ENCODE measurements at places on chromosomes 3 and 15.

DNA sequence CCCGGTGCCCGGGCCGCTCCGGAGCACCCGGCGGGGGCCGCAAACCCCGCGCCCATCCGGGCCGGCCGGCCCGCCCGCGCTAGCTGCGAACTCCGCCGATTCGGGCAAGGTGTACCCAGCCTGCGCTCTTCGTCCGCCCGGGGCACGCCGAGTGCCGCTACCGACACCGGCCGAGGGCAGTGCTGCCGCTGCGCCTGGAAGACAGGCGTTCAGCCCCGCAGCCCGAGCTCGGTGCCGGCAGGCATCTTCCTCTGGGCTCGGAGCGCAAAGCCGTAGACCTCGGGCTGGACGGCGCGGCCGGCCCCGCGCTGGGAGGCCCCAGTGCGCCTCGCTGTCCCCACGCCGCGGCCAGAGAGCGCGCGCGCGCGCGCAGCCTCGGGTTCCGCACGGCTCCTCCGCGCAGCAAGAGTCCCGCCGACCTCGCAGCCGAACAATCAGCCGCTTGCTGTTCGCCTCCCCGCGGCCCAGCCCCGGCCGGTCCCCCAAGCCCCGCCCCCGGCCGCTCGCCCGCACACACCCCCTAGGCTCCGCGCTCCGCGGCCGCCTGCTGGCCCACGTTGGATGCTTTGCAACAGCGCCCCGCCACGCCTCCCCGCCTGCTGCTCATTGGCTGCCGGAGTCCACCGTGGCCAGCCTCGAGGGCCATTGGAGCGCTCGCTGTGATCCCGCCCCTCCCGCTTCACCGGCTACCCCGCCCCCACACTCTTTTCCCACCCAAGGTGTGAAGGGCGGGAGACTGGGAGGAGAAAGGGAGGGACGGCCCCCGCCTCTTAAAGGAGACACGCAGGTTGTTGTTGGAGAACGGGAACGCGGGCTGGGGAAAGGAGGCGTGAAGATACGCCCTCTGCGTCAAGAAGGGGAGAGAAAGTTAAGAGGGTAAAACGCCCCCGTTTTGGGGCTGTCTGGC, at the start of gene LRIG1:
TSS of gene LRIG1 (minus strand) at position 447 of the 907 bp plus-strand sequence. CDS start 615 bp downstream, outside the sequence.
- DNase-seq, result peak; percentile 96

- no peak for DNase-seq
Measured at GRCh38 chr15:89496155-89497098, at the start of gene RHCG. Gene RHCG, minus strand, starts transcription at chr15:89496583. Its CDS starts 39 bp downstream, at chr15:89496544.

GRCh38 chr3:55059027-55059629, 131.3 kb upstream of the LRTM1 start:
- DNase-seq, result no peak

GRCh38 chr3:27800261-27800660, 78.1 kb upstream of the EOMES start:
- peak; percentile 10 for DNase-seq

GRCh38 chr3:124584552-124585391, 145.5 kb upstream of the UMPS start:
- peak; percentile 29 for DNase-seq

GRCh38 chr3:117606866-117607265, 897.3 kb downstream of the TUSC7 start:
- DNase-seq, result no peak

- peak; percentile 43 for DNase-seq
Measured at GRCh38 chr3:56970461-56970879, 90.0 kb upstream of the SPATA12 start.

DNA sequence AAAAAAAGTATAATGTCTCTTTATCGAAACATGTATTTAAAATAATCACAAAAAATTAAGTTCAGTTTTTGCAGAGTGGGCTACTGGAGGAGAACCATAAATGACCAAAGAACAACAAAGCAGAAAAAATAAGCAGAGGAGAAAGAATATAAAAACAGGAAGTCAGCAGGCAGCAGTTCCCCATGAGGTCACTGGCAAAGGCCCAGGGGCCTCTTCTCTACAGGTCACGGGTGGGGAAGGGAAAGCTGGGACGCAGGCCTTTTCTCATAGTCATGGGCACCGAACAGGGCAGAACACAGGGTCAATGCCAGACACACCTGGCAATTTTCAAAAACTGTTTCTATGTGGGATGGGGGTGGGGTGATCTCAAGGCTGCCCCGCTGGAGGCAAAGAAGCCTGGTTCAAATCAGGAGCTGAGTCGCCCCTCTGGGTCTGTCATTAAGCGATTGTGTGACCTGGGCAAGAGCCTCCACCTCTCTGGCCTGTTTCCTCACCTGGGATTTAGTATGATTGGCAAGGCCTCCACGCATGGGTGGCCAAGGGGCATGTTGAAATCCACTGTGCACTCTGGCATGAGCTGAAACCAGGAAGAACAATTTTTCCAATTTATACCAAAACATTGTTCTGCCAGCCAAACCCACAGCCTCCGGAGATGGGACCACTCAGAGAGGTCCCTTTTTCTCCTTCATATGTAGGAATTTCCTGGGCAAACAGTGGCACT, 43.8 kb upstream of the UACA start:
- DNase-seq, result peak; percentile 49

- DNase-seq, result no peak
Measured at GRCh38 chr15:79161837-79162508, 71.4 kb upstream of the RASGRF1 start.

GRCh38 chr3:195790901-195791300, 20.8 kb downstream of the MUC4 start:
- no peak for DNase-seq

- DNase-seq, result peak; percentile 16
Measured at GRCh38 chr3:122609798-122610559, 32.5 kb downstream of the PARP15 start.

GRCh38 chr3:183529717-183530116, 25.8 kb downstream of the KLHL6 start:
- no peak for DNase-seq

- DNase-seq, result no peak
Measured at GRCh38 chr3:11136830-11137626, 17.3 kb upstream of the HRH1 start.

GRCh38 chr15:59636184-59636583, 21.1 kb downstream of the GTF2A2 start:
- no peak for DNase-seq

GRCh38 chr15:45715528-45715927, 80.7 kb downstream of the SQOR start:
- DNase-seq, result peak; percentile 50

GRCh38 chr15:49423901-49424550, 984 bp downstream of the FGF7 start:
- DNase-seq, result no peak

DNA sequence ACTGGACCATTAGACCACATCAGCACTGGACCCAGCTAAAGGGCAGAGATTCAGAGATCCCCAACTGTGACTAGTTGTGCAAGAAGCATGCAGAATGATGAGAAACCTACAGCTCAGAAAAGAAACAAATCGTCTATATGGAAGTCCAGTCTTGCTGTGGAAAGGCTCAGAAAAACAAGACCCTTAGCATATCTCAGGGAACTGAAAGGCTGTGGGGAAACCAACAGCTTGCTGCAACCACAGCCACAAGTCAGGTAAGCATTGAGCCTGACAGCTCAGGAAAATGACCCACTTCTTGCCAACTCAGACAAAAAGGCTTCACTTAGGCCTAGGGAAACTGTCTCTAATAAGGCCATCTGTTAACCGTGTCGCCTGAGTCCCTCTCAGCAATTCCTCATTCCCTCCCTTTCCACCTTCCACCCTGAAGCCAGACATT, 145.6 kb downstream of the LSAMP start:
- DNase-seq, result no peak

DNA sequence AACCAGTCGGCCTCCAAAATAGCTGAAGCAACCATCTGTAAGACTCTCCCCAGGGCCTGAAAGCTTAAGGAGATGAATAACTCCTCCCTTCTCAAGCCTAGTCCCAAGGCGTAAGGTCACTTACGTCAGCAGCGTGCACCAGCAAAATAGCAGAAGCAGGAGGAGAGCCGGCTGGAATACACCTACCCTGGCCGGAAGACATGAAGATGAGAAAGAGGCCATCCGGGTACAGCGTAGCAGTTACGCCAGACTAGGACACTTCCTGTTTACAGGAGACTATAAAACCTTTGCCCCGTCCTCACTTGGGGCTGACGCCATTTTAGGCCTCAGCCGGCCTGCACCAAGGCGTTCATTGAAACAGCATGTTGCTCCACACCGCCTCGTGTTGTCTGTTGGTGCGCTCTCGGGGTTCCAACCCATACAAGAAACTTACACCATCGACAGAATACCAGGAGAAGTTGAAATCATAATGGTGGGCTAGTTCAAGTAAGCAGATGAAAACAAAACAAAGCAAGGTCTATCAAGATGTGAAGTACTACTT, 2.5 kb downstream of the CFAP92 start:
- no peak for DNase-seq

GRCh38 chr15:82231842-82232241, 30.7 kb downstream of the EFL1 start:
- DNase-seq, result peak; percentile 70

DNA sequence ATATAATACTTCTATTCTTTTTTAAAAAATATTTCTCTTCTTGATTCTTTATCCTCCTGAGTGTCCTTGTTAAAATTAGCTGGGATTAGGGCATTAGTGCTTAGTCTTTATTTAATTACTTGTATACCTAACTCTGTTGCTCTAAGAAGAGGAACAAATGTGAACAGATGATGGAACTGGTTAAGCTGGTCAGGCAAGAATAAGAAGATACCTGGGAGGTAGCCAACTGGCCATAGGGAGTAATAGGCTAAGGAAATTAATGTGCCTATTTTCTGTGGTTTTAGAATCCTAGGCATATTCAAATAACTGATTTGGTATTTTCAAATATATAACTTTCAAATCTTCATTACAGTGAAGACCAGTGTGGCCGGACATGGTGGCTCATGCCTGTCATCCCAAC, 54.4 kb downstream of the EIF3J start:
- no peak for DNase-seq

DNA sequence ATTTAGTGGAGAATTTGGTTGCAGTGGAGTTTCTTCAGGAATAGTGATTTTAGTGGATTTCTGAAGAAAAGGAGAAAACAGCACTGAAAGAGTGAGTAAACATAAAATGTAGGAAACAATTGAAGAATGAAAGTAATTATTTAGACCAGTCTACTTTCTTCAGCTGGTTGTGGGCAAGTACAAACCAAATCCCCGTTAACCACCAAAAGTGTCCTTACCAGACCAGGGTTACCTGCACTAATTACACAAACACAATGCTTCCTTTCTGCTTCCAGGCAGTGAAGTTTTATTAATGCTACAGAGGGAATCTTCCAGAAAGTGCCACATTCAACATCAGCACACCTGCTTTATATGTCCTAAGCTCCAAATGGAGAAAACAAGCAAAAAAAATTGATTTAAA, 248.0 kb upstream of the TBC1D5 start:
- DNase-seq, result no peak

GRCh38 chr3:134606033-134607025, 44.5 kb downstream of the KY start:
- peak; percentile 69 for DNase-seq

GRCh38 chr15:31442699-31443111, 116.1 kb downstream of the KLF13 start:
- DNase-seq, result no peak

DNA sequence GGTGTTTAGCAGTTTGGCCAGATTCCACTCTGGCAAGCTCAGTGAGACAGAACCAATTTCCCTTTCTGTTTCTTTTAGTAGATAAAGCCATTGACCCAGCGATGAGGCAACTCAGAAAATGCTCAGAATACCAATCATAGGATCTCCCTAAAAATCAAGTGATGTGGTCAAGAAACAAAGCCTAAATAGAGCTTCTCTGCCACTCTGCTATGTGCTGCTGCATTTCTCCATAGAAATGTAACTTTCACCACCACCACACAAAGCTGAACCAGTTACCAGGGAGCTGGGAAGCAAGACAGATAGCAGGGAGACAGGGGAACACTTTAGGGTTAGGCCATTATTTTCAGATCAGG, 109.8 kb downstream of the RPL22L1 start:
- peak; percentile 67 for DNase-seq

- no peak for DNase-seq
Measured at GRCh38 chr3:128354788-128355542, 111.7 kb downstream of the DNAJB8 start.

DNA sequence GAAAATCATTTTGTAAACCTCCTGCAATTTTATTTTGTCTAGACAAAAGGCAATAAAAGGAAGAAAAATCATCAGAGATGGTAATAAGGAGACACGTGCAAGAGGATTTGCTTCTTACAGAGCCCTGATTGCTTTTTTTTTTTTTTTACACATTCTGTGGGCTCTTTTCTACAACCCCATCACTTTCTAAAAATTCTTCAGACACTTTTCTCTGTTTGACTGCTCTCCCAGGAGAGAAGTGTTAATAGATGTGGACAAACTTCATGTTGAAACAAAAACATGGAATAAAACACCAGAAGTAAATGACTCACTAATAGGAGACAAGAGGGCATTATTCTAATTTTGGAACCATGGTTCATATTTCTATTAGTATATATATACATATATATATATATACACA, 114.4 kb upstream of the TPRG1 start:
- no peak for DNase-seq

DNA sequence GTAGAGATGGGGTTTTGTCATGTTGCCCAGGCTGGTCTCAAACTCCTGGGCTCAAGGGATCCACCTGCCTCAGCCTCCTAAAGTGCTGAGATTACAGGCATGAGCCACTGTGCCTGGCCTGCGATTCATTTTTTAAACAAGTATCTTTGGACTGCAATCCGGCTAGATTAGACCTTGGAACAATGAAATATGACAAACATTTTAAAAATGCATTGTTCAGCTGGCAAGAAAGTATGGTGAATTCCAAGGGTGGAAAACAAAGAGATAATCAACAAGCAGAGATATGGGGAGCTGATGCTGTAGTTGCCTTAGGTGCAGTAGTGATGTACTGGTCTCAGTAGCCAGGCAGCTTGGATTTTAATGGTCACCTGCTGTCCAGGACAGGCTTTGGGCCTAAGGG, 95.8 kb upstream of the GOLGA8J start:
- no peak for DNase-seq

- no peak for DNase-seq
Measured at GRCh38 chr3:45716790-45717336, 27.7 kb downstream of the SACM1L start.

- no peak for DNase-seq
Measured at GRCh38 chr15:52252781-52253180, 42.8 kb downstream of the MYO5C start.

DNA sequence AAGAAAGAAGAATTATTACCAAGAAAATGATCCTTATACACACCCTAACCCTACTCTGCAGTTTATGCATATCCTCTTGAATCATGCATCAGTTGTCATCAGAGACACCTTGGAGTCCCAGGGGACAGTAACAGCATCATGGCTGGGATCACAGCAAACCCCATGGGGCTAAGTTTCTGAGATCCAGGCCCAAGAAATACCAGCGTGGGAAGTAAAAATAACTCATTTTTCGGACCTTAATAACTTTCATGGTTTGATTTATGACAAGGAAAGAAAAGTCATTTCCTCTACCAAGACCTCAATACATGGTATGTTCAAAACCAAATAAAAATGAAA, 38.8 kb upstream of the B3GNT5 start:
- DNase-seq, result no peak
